Activated CD4-positive, alpha-beta T cell treated with anti-CD3 and anti-CD28 coated beads for 36 hours (primary cell): ENCODE measurements at places on chromosomes 5 and 9.

GRCh38 chr9:87180361-87180760 lies 233.1 kb upstream of the GAS1 start:
- no peak for DNase-seq

DNA sequence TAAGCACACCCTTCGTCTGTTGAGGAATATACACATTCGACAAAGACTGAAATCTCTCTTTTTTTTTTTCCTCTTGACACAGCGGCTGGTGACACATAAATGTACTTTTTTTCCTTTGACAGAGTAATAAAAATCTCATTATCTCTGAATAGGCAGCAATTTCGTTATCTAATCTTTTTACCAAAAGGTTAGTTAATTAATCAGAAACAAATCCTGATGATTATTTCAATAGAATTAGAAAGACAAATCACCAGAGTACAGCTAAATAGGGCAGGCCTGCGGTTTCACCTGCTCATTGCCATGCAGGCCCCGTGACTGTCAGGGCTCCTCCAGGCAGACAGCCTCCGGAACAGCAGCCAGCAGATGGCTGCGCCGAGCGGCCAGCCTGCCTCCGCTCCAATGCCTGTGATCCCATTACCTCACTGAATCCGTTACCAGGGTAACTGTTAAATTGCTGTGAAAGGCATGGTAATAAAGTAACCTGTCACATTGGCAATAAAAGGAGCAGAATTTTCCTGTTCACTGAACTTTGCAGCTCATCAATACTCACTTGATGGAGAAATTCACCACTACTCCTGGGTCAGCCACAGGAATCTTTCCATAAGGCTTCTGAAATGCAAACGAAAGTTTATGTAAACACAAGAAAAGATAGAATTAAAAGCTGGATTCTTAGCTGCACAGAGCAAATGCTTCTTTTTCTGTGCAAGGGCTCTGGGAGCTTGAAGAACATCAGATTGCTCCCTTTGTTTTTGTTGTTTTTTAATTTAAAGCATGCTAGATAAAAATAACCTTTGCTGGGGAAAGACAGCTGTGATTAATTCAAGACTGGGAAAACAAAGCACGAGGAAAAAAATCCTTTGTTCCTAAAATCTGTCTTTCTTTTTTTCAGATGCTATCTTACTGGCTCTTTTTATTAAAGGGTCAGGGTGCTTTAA lies 666.4 kb upstream of the ZNF608 start:
- DNase-seq: peak; percentile 18

- peak; percentile 85 for DNase-seq
These were observed 129.9 kb downstream of the RXRA start for GRCh38 chr9:134455934-134456755.

GRCh38 chr5:98301547-98301946 lies 471.9 kb upstream of the RGMB start:
- no peak for DNase-seq

- DNase-seq: no peak
These were observed 1701.8 kb downstream of the EFNA5 start for GRCh38 chr5:105968981-105969380.

- DNase-seq: no peak
These were observed 61.0 kb upstream of the ADAMTS2 start for GRCh38 chr5:179406031-179406961.

DNA sequence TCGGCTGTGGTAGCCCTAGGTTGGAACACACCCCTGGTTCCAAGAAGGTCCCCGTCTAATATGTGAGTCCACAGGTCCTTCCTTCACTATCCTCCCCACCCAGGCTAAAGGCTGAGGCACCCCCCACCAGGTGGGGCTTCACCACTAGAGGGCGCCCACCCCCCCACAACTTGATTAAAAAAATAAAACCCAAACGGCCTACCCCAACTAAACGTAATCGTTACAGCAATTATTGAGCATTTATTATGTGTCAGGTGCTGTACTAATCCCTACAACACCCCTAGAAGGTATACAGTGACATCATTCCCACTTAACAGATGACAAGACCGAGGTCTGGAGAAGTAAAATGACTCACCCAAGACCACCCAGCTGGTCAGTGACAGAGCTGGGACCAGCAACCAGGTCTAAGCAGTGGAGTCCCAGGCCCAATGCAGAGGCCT lies 65.0 kb downstream of the FGF18 start:
- peak; percentile 74 for DNase-seq

GRCh38 chr5:133247151-133247709 lies 195.4 kb downstream of the HSPA4 start:
- no peak for DNase-seq

DNA sequence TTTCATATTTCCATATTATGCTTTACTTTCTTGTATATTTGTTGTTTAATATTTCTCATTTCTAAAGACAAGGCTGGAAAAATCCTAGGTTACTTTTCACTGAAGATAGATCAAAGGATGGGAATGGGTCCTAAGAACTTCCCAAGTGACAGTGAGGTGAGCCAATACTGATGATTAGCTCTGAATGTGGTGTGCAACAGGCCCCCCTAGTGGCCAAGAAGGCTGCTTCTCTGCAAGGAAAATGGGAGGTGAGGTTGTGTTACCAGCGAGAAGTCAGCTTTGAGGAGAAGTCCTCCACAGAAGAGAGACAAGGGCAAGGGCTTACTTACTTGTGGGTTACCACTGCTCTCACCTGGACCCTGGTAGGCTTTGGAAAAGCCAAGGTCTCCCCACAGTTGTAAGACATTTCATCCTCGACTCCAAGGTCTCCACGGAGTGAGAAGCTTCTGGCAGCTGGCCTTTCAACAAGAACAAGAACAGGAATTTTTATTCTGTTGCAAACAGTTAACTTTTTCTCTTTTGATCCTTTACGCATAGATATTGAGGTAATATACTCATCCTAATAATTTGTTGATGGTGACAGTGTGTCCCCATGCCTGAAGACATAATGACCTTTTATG lies 69.9 kb downstream of the MAMDC2 start:
- DNase-seq: peak; percentile 56

- DNase-seq: no peak
These were observed 26.0 kb downstream of the JAKMIP2 start for GRCh38 chr5:147756566-147756965.

DNA sequence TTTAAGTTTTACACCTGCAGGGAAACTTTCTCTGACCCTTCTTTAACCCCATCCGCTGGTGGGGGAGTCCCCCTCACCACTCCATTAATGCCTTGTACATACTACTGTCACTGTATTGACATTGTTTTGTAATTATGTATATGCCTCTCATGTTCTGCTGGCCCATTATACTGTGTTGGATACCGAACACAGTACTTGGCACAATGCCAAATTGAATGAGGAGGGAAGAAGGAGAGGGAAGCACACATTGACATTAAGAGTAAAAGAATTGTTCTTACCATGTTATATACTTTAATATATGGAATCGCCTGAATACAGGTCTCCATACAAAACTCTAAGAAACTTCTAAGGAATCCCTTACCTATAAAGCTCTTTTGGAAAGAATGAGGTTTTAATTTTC lies 73.6 kb upstream of the GRHPR start:
- no peak for DNase-seq

DNA sequence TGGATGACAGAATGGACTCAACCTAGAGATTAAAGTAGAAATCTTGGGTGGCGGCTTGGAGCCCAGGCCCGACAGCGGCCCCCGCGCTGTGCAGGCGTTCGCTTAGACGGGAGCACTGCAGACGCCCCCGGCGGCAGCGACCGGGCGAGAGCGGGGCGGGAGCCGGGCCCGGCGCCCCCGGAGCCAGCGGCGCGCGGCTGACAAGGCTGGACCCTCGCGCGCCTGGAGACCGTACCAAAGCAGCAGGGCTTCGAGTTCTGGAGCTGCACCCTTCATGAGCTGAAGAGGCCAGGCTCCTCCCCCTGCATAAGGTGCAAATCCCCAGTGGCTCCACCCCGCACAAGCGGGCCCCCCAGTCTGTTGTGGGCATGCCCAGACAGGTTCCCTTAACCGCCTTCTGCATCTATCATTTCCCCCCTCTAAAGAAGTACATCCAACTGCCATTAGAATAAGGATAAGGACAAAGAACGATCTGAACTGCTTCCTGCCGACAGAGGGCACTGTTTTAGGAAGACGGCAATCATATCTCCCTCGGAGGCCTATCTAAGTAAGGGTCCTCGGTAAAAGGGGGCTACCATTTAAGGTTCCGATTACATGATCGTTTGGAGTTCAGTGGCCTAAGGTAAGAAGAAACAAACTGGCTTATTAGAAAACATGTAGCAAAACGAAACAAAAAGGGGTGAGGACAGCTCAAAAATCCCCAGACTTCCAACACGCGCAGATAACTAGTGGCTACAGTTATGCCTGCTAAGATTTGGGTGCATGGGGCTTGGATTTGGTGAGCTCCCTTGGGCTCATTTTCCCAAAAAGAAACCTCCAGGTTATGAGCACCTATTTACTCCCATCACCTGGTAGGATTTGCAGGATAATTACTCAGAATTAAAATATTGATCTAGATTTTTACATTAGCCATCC lies 66.3 kb downstream of the RGMB start:
- peak; percentile 43 for DNase-seq

DNA sequence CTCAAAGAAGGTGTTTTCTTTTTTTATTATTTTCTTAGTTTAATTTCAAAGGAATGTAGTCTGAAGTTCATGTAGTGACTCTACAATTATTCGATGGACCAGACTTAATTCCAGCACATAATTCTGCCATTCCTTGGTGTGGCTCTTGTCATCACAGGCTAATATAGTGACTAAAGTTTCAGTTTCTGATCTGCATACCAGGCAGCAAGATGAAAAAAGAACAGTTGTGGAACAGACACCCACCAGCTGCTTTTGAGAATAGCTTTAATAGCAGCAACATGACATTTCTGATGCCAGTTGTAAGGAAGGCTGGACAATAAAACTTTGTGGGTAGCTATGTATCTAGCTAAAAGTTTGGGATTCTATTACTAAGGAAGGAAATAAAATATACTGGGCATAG lies 676.3 kb upstream of the GRAMD2B start:
- DNase-seq: no peak

DNA sequence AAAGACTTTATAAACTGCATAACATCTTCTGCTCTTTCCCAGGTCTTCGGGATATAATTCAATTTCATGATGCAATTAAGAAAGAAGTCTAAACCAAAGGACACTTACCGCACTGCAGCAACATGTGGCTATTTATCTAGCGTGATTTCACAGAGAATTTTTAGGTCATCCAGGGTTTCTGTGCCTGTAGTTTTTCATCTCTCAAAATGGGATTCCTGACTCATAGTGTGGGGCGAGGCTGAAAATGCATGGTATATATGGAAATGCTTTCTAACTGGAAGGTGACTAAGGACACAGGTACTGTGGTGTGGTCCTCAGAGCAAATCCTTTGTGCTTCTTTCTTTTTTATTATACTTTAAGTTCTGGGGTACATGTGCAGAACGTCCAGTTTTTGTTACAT lies 557.7 kb upstream of the KLF4 start:
- no peak for DNase-seq
